ENCODE measurements at places on chromosomes 5 and 9.
A peak's percentile ranks its signal among the peaks of the same experiment; 100 is the strongest.

GRCh38 chr5:32903613-32904012, 192.5 kb downstream of the NPR3 start:
- no peak for DNase-seq

- DNase-seq, result no peak
Observed at GRCh38 chr5:145104106-145104505, 731.0 kb downstream of the PRELID2 start.

DNA sequence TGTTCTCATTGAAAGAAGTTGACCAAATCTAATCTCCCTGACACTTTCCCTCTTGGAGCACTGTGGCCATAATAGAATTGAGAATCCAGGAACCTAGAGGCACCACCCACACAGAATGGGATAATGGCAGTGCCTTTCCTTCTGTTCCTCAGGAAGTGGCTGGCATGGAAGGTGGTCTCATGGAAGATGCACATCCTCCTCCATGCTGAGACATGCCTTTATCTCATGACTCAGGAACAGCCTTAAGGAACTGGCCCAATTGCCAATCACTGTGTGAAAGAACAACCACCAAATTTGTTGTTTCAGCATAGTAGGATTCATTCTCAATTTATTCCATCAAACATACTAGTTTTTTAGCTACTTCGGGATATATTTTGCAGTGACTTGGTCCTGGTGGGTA, 137.5 kb upstream of the RASGRF2 start:
- no peak for DNase-seq

- no peak for DNase-seq
Observed at GRCh38 chr5:526456-527088, 2.3 kb upstream of the SLC9A3 start.

GRCh38 chr9:114641967-114642366, 15.6 kb downstream of the TEX53 start:
- DNase-seq, result no peak

- DNase-seq, result no peak
Observed at GRCh38 chr9:116002181-116002580, 151.4 kb upstream of the PAPPA start.

DNA sequence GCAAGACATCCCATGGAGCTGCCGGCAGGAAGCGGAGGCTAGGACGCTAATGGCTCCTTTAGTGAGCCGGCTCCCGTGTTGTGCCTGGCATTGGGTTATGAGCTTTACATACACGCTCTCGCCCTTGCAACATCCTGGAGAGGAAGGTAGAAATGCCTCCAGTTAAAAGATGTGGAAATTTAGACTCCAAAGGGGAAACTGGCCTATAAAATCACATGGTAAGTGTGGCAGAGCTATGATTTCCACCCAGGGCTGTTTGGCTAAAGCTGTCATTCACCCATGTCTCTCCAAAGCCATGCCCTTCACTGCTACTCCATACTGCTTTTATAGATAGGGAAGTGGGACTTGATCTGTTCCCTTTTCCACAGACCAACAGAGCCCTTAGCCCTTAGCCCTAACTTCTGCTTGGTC, 5.2 kb downstream of the GM2A start:
- no peak for DNase-seq

DNA sequence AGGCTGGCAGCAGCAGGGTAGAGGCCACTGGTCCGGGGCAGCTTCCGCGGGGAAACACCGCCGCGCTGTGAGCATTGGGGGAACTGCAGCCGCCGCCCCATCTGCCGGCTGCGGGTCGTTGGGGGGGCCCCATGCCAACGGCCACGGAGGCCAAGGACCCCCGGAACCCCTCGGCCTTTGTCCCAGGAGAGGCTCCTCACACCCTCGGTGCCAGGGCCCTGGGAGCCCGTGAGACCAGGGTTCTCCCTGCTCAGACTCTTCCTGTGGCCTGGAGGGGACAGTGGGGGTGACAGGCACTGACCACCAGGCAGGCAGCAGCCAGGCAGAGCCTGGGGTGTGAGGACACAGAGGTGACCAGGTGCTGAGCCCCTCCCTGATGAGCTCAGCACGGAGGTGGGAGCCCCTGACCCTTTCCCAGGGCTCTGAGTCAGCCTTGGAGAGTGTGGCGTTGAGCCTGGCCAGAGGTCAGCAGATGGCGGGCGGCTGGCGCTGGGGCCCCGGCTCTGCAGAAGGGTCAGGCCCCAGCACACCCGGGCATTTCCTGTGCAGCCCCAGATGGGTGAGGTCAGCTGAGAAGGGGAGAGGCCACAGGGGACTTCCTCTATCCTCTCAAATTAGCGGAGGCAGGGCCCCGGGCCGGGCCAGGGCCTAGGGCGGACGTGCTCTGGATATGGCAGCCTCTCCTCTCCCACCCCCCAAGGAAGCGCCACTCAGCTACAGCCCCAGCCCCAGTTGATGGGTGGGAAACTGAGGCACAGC, 17.9 kb upstream of the EGFL7 start:
- peak; percentile 79 for DNase-seq

- DNase-seq, result peak; percentile 10
Observed at GRCh38 chr9:72443855-72444254, 77.6 kb upstream of the TMC1 start.

- no peak for DNase-seq
Observed at GRCh38 chr9:129164246-129164930, 13.7 kb downstream of the IER5L start.

DNA sequence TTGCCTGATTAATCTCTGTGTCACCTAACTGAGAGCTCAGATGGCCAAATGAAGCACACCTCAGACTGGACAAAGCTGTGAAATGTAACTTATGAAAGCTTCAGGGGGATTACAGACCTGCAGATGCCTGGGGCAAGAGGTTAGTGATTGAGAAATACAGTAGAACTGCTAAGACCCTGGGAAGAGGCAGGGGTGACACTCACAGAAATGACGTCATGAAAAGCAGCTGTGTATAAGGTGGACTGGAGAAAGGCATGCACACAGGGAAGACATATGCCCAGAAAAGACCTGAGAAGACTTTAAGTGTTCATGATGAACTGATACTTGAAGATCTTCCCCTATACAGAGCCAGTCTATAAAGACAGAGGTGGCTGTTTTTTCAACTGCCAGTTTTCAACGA, 49.3 kb upstream of the SPTLC1 start:
- DNase-seq, result no peak

DNA sequence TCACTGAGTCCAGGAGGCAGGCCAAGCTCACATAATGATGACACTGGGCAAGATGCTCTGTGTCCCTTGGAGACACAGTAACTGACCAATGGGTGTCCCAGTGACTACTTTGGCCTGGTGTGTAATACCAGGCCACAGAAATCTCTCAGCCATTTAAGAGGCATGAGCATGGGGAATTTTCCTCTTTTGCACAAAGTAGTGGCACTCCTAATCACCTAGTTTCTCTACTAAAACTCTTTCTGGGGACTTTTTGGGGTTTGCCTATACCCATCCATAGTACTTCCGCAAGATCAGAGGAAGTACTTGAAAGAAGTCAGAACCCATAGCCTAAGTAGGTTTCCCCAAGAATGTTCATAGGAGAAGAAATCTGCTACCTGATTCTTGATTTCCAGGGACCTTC, 161.9 kb downstream of the ARSB start:
- DNase-seq, result no peak

DNA sequence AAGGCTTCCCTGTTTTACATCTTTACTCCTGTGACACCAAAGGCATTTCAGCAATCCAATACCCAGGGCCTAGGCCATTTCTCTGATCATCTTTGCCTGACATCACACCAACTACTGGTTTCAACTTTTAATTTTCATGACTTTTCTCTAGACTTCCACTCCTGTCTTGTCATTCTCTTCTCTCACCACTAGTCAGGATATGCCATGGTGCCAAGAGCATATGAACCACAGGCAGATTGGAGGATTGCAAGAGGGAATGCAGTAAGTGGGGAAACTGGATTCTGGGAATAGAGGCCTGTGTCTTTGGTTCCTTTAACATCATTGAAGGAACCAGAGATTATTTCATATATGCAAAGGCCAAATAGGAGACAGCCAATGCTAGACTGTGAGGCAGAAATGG, 69.3 kb downstream of the ANKRD31 start:
- no peak for DNase-seq

GRCh38 chr5:1387059-1387755, 42.3 kb upstream of the CLPTM1L start:
- no peak for DNase-seq

DNA sequence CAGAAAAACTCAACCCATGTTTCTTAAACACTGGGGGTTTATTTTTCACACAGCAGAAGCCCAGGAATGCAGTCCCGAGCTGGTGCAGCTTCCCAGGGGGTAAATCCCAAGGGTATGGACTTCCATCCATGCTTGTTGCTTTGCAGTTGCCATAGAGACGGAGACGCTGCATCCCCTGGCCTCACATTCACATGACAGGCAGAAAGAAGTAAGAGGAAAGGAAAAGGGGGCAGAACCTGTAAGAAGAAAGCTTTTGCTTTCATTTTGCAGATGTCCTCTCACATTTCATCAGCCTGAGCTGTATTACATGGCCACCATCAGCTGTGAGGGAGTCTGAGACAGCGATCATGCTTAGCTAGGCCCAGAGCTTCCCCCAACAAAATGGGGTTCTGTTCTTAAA, 321.0 kb downstream of the AGTPBP1 start:
- no peak for DNase-seq

- no peak for DNase-seq
Observed at GRCh38 chr9:6132650-6133049, 83.0 kb upstream of the IL33 start.

DNA sequence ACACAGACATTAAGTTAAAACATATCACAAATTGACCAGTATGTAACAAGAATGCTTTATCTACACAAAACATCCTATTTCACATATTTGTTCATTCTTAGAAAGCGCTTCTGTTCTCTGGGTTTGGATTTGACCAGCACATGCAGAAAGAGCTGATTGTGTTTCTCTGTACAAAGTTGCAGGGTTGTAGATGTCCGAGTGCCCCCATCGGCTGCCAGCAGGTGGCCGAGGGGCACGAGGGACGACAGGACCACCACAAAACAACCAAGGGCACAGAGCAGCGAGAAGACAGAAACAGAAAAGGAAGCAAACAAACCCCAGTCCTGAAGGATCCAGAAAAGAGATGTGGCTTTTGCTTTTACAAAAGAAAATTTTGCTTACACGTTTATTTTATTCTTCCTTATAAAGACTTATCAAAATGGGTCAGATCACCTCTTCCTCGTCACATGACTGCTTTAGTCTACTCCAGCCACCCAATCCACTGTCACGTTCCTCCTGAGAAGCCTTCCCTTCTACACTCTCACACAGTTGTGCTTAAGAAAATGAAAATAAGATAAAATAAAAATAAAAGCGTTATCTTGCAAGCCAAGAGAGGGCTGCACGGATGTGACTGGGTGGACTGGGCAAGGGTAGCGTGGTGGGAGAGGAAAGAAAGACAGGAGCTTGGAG, 9.5 kb downstream of the OTP start:
- DNase-seq, result no peak

- no peak for DNase-seq
Observed at GRCh38 chr5:149732324-149733128, 2.4 kb downstream of the PPARGC1B start.

DNA sequence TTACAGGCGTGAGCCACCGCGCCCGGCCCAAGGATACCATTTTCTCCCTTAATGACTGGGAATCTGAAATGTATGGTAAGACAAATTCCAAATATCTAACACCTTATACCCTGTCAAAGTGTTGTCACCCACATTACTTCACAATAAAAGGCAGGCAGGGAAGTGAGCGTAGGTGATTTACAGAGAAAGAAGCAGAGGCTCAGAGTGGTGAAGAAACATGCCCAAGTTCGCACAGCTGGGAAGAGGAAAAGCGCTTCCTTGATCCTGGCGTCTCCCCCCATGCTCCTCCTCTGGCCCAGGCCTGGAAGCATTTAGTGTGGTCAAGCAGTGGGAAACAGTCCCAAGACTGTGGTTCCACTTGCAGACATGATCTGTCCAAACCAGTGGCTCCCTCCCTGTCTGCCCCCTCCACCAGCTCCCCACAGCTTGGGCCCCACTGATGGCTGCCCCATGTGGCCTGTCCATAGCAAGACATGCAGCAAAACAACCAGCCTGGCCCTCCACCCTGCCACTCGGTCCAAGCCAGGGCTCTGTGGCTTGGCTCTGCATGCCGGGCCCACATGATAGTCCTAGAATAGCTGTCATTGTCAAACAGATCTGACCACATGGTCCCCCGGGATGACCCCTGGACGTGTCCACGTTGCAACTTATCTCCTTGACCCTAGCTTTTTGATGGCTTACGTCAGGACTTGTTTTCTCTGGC, 107.2 kb downstream of the TTLL11 start:
- no peak for DNase-seq

DNA sequence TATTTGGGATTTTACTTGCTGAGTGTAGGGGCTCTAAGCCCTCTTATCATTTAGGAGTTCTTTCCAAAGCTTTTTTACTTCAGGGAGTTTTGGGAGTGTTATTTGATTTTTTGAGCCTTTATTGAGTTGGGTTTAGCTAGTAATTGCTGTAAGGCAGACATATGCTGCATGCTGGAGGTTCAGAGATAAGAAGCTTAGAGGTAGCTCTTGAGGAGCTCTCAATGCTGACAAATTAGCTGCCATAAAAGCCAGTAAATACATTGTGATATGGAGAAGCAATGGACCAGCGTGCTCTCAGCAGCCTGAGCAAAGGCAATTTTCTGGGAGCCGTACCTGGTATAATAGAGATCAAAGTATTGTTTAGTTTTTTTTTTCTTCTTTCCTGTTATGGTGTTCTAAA, 11.6 kb downstream of the ARHGEF28 start:
- DNase-seq, result no peak

DNA sequence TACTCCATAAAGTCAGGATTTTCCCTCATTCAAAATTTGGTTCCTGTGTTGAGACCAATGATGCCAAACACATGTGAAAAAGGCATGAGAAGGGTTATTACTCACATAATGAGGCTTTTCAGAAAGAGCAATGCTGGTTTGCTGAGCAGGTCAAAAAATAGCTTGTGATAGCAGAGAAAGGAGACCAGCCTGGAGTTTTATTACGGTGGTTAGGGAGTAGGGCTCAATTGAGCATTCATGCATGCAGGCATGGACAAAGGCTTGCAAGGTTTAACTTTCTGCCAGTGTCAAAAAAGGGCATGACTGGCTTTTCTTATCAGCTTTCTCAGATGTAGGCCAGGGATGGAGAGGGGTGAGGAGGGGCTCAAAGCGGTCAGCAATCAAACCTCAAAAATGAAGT, 628.3 kb downstream of the DNAH5 start:
- DNase-seq, result no peak

DNA sequence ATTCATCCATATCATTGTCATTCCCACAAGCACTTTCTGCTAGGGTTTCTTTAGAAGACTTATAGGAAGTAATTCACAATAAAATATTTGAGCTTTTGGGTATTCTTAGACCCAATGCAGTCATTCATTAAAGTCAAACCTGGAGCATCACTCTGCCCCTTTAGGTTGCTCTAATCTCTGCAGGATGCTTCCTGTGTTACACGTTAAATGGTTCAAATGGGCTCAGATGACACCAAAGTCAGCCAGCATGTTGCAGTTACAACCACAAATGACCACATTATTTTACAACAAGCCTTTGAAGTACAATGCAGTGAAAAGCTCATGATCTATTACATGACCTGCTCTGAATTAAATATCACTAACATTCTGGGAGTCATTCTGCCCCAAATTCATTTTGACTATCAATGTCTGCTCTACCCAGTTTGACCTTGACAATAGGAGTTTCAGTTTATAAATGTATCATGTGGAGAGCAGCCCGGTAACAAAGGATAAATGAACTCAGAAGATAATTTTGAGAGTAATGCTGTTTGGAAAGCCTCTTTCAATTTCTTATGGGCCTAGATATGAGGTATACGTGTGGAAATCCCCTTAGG, 668.6 kb upstream of the DMAC1 start:
- no peak for DNase-seq

All from activated naive CD8-positive, alpha-beta T cell treated with anti-CD3 and anti-CD28 coated beads for 36 hours (primary cell).